ENCODE measurements at places on chromosomes 12 and 14.

- ATAC-seq: no peak
Observed at GRCh38 chr14:99964979-99965378, 100.2 kb upstream of the EVL start.

GRCh38 chr14:105087963-105088811 is 23.0 kb upstream of the GPR132 start:
- ATAC-seq: no peak

GRCh38 chr12:43162138-43162537 is 389.9 kb downstream of the ADAMTS20 start:
- ATAC-seq: no peak

- no peak for ATAC-seq
Observed at GRCh38 chr14:102034301-102034700, 52.5 kb downstream of the HSP90AA1 start.

DNA sequence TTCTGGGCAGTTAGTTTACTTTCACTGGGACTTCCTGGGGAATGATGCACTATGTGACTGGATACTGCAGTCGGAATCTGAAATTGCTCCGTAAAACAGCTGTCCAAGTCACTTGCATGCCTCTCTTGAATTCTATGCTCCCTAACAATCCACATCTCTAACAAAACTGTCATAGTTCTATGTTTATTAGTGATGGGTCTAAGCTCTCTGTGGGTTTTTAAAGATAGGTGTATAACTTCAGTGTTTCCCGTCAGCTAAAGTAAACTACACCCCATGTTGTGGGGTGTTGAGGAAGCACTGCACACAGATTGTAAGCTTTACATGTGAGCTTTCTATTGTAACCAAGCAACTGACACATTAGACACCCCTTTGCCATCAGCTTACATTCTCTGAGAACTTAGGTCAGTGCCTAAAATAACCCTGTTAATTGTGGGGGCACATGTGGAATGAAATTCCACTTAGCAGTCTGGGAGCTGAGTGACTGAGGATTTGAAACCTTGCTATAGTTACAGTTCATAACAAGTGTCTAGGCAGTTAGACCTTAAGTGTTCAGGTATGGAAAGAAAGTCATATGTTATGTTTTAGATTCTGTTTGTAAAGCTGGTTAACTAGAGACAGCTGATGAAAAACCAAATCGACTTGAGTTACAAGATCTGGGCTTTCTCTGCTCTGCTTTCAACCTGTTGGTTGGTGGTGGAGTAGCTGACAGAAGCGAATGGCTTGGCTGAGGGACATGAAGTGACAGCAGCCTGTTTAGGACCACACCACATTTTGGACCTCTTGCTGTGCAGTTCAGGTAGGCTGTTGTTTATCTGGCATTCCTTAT is 165.7 kb downstream of the AKAP6 start:
- ATAC-seq: no peak

DNA sequence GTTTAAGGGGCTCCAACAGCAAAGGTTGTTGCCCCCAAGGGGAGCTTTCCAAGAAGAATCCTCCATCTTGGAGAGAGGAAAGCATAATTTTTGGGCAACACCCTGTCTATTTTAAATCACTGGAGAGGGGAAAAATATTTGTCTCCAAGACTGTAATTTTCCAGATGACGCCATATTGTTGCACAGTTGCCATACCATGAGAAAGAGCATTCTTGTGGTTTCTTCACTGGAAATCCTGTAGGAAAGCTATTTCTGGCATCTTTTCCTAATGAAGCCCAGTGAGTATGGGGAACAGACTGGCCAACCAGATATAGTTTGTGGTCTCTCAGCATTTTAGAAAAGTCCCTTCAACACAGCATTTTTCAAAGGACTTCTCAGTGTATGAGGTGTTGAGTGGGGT is 88.1 kb upstream of the MANSC4 start:
- no peak for ATAC-seq

- ATAC-seq: peak; percentile 86
Observed at GRCh38 chr12:45215419-45216229, at the start of gene ANO6. Gene ANO6 (plus strand): TSS chr12:45216095. CDS start chr12:45216322, 227 bp downstream.

- ATAC-seq: no peak
Observed at GRCh38 chr14:33323979-33324378, 385.3 kb downstream of the NPAS3 start.

GRCh38 chr14:42532194-42532593 is 925.5 kb downstream of the LRFN5 start:
- ATAC-seq: no peak

GRCh38 chr14:29215853-29216252 is 449.3 kb downstream of the FOXG1 start:
- no peak for ATAC-seq

DNA sequence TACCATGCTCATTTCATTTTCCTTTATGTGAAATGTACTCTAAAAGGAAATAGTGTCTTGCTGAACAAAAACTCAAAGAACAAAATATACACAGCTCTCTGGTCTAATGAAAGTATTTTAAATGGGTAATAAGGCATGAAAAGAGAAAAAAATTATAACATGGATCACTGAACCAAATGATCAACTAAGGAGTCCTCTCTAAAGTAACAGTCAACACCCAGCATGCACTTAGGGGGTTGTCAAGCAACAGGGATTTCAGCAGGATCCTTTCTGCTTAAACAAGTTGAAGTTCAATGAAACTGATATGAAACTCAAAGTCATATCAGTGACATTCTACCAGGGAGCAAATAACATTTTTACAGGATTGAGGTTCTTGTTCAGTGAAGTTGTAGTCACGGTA is 398.8 kb downstream of the SEC23A start:
- no peak for ATAC-seq

DNA sequence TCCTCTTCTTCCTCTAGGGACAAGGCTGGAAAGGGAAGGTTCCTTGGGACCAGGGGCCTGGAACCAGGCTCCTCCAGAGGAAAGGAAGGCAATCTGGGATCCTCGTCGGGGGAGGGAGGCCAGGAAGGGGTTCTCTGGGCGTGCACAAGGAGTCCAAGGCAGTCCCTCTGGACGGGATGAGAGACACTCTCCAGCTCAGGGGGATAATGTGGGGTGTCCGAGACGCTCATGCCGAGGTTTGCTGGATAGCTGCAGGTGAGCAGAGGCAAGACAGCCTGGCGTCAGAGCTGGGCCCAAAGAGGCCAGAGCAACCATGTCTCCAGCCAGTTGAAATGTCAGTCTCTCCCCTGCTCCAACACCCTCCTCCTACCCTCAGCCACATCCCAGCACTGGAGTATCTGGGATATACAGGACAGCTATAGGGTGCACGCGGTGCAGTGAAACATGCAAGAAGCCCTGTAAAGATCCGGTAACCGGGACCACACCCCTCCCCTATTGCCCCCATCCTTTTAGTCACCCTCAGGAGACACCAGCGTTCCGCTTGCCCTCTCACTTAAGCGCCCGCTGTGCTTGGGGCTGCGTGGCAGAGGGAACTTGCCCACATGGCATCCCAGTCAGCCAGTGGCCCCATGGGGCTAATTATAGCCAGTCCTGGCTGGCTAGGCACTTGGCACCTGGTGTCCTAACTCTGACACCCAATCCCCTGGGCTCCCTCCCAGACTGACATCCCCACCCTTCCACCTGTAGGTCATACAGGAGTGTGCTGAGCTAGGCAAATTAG is at the start of gene KLHL33:
Gene KLHL33, minus strand, starts transcription at position 585 of the 781 bp plus-strand sequence. Its CDS starts 355 bp downstream, at position 230.
- ATAC-seq: no peak

DNA sequence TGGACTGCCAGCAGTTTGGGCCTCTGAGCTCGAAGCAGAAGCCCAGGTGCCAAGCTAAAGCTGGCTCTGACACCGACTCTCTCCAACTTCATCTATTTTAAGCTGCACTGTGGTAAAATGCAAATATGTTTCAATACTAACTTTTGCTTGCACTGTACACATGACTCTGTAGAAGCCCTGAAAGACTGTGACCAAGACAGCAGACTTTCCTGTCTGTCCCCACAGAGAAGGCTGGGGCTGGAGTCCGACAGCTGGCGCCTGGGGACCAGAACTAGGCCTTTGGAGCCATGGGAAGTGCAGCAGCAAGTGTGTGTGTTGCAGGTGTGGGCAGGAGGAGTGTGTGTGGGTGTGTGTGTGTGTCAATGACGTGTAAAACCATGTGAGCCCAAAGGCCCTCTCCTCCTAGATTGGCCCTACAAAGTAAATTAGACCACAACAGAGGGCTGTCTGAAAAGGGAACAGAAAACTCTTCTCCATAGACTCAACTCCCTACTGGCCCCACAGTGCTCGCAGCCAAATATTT is 16.4 kb upstream of the RAB35 start:
- peak; percentile 98 for ATAC-seq

DNA sequence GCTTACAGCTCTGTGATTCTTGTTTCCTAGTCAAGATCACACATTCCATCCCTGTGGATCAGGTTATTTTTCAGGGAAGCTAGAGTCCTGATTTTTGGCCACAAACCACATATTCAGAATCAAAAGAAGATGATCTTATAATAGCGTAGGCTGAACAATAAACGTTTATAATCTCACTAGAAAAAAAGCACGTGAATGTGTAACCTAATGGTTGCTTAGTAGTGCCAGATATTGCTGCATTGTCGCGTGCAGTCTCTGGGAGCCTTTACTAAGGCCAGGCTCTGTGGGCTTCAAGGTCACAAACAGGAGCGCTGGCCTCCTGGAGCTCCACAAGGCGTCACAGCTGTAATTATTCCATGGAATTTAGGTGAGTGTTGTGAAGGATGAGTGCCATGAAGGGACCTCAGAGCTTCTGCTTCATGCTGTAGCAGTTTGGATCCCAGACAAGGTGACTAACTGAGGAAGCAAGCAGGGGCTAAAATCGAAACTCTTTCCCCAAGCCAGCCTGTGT is 17.4 kb downstream of the CDKN1B start:
- no peak for ATAC-seq

DNA sequence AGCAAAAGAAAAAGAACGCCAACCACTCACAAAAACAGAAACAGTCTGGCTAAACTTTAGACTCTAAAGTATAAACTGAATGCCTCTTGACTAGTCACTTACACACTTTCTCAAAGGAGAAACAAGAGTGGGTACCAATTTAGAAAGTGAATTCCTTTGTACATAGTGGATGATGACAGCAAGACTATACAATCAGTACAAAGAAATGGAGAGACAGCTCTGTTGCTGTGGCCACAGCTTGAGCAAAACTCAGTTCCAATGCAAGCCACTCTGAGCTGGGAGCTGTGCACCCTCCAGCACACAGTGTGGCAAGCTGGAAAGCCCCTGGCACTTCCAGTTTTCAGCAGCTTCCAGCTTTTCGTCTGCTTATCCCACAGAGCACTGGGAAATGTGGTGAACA is 21.7 kb downstream of the NT5DC3 start:
- no peak for ATAC-seq

- ATAC-seq: no peak
Observed at GRCh38 chr12:46298261-46298660, 29.4 kb upstream of the SLC38A1 start.

- no peak for ATAC-seq
Observed at GRCh38 chr12:54225666-54226065, 36.9 kb upstream of the SMUG1 start.

DNA sequence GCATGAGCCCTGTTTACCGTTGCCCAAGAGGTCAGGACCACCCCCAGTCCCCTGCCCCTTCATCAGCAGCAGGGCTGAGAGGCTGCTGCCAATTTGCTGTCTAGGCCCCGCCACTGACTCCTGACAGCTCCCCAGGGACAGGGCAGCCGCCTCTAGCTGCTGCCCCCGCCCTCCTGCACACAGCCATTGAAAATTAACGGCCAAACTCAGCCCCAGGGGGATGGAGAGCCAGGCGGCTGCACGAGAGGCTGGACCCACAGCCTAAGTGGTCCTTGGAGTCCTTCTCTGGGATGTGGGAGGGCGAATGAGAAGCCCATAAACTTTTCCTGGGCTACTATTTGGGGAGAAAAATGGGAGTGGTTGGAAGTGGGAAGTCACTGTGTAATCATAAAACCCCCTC is 4.6 kb downstream of the FOXN4 start:
- no peak for ATAC-seq

- no peak for ATAC-seq
Observed at GRCh38 chr12:58381546-58381945, 440.2 kb downstream of the ATP23 start.

DNA sequence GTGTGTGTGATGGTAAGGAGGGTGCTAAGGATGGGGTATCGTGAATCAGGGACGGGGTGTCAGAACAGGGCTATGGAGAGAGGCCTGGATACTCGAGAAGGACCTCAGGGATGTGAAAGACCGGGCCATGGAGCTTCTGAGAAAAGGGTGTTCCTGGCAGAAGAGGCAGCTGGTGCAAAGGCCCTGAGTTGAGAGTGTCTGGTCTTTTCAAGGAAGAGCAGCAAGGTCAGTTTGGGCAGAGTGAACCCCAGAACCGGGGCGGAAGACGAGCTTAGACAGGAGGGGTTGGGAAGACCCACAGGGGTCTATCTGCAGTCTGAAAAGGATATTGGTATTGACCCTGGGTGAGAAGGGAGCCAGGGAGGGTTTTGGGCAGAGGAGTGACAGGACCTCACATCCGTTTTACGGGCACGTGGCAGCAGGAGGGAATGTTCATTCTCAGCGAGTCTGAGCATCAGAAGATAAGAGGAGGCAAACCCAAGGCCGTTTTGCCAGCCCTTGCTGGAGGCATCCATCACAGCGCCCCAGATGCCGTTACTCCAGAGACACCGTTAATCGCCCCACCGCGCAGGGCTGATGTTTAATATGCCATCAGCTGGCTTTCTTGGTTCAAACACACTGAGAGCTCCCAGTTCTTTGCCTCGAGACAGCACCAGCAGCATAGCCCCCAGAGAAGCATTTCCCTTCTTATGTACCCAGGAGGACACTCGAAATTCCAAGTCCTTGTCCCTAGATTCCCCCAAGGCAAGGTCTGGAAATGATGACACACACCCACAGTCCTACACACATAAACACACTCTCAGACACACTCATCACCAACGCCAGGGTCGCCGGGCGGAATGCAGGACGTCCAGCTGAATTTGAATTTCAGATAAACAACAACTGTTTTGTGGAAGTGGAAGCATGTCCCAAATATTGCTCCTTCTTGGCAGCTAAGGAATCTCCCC is 41.4 kb upstream of the EML1 start:
- no peak for ATAC-seq

GRCh38 chr12:131738196-131738595 is 27.3 kb downstream of the SFSWAP start:
- ATAC-seq: no peak

GRCh38 chr14:86193756-86194155 is 663.8 kb downstream of the FLRT2 start:
- no peak for ATAC-seq

DNA sequence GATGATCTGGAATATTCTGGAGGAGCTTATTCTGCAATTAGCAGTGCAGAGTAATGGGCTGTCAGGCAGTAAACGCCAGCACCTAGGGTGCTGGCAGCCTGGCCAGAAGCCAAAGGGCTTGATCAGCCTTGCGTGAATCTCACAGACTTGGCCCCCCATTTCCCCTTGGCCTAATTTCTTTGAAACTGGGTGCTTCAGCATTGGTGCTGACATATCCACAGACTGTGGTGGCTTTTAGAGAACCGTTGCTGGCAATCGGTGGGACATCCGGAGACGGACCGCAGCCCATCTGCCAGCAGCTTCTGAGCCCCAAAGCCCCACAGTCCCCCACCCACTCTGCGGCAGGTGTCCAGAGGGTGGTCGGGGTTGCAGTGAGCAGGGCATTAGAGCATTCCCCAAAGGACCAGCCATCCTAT is 157.1 kb downstream of the CALM1 start:
- no peak for ATAC-seq

DNA sequence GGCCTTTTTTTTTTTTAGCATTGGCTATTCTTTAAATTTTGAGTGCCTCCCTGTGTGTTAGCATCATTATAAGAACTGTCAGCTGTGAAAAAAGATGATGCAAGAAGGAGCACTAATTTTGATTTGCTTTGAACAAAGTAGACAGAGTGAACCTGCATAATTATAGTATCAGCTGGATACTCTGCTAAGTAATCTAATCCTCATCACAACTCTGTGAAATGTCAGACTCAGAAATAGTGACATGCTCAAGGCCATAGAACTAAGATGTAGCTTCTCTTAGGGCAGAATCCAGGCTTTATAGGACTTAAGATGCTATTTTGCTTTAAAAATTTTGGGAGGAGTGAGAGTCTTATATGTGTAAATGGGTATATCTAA is 31.9 kb downstream of the FBXO34 start:
- ATAC-seq: no peak

Measured in stimulated activated memory B cell treated with anti-CD40 and anti-IgM and Interleukin-4, amounts not matched to agents 10 μg/mL and 1 μg/mL and 100 μg/mL, for 72 hours (primary cell).